ENCODE measurements at places on chromosomes 1 and 21.

DNA sequence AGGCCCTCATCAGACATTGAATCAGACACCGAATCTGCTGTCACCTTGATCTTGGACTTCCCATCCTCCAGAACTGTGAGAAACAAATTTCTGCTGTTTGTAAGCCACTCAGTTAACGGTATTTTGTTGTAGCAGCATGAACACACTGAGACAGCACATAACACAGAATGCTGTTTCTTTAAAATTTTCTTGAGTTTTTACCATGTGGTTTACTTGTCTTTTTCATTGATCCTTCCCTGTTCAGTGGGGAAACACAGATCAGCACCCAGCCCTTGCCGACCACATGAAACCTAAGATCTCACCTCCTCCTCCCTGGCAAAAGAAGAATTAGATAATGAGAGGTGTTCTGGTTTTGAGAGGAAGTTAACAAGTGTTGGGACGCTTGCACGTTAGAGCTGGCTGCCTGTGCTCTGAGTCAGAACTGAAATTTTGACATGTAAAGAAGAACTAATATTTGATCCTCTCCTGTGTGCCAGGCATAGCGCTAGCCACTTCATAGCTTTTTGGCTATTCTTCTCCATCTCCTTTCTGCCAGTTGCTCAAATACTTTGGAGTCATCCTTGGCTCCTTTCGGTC, 179.6 kb downstream of the DHRS3 start:
- peak; percentile 91 for DNase-seq

- no peak for DNase-seq
These were observed 76.4 kb upstream of the ETS2 start for GRCh38 chr21:38729291-38729690.

GRCh38 chr1:94125551-94126514, 4.9 kb upstream of the ABCA4 start:
- DNase-seq, result no peak

GRCh38 chr1:53819387-53819786, 18.7 kb downstream of the NDC1 start:
- no peak for DNase-seq

GRCh38 chr1:26555550-26555981, 26.0 kb downstream of the RPS6KA1 start:
- DNase-seq, result no peak

- DNase-seq, result no peak
These were observed 60.9 kb upstream of the C1orf105 start for GRCh38 chr1:172359491-172359999.

DNA sequence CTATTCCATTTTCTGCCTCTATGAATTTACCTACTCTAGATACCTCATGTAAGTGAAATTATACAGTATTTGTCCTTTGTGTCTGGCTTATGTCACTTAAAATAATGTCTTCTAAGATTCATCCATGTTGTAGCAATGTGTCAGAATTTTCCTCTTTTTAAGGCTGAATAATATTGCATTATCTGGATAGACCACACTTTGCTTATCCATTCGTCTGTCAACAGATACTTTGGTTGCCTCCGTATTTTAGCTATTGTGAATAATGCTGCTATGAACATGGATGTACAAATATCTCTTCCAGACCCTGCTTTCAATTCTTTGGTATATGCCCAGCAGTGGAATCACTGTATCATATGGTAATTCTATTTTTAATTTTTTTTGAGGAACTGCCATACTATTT, 10.1 kb upstream of the CCSAP start:
- no peak for DNase-seq

- no peak for DNase-seq
These were observed 581.0 kb downstream of the AJAP1 start for GRCh38 chr1:5235355-5235899.

DNA sequence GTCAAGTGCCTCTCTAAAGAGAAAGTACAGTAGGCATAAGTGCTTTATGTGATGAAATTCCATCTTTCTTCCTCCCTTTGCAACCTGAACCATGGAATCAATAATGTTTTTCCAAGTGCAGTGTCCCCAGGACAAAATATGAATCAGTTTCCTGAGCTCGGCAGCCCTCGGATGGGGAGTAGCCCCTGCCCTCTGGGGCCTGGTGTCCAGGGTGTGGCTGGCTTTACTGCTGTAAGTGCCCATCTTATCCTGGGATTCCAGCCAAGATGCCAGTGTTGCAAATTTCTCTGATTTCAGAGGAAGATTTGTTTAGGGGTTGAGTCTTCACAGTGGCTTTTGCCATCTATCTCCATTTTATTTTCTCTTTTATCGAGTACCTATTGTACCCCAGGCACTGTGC, 40.5 kb upstream of the SRP9 start:
- DNase-seq, result no peak

- DNase-seq, result no peak
These were observed 746.5 kb upstream of the CHRM3 start for GRCh38 chr1:238639861-238640260.

DNA sequence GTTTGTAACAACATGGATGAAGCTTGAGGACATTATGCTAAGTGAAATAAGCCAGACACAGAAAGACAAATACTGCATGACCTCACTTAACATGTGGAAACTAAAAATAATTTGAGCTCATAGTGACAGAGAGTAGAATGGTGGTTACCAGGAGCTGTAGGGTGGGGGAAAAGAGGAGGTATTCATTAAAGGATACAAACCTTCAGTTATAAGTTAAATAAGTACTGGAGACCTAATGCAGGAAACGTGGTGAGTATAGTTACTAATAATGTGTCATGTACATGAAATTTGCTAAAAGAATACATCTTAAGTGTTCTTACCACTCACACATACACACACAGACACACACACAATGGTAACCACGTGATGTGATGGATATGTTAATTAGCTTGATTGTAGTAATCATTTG, 86.7 kb downstream of the NGF start:
- DNase-seq, result no peak

DNA sequence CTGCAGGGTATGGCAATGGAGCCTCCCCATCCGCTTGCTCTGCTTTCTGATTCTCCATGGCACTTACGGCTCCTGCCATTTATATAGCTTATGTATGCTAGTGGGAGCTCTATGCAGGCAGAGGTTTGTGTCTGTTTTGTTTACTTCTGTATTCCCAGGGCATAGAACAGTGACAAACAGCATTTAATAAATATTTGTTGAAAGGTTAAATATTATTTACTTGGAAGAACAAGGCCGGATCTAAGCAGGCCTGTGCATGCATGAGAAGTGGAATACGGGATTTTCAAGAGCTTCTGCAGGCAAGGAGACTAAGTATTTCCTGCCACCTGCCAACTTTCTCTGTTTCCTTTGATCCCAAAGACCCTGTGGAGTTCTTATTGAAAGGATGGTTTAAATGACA, 90.7 kb downstream of the XCL2 start:
- no peak for DNase-seq

DNA sequence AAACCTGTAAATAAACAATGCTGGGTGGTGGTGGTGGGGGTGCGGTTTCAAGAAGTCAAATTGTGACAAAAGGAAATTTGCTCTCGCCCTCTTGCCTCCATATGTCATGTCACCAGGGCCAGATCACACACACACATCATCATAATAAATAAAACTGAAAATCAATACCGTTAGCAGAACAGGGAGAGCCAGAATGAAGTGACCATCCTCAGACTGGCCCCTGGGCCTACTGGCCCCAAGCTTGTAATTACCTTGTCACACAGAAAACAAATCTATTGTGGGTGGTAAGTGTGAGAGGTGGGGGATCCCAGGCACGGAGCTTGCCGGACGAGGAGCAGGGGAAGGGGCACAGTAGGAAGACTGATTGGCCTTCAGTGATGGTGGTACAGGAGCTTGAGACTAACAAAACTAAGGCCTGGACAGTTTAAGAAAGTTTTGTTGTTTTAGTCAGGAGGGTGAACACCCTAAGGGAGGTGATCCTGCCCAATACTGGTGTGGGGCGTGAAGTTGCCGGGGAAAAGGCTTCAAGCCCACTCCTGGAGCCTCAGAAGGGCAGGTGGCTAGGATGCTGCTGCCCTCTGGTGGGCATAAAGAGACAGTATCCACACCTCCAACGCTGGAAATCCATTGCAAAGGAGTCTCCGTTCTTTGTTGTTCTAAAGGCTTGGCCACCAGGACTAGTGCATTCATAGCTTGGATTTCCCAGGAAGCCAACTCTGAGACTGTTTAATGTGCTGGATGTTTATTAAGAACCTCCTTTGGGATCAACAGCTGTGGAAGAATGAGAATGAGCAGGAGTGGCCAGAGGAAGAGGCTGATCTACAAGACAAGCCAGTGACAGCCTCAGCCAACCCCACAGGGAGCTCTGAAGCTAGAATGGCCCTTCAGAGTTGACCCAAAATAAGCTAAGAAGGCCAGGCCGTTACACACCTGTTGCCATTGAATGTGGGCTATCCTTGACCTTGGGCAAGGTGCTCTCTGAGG, 8.1 kb upstream of the C1orf216 start:
- peak; percentile 39 for DNase-seq

- no peak for DNase-seq
These were observed 1.7 kb downstream of the PADI3 start for GRCh38 chr1:17250601-17251000.

- no peak for DNase-seq
These were observed 42.9 kb downstream of the HLX start for GRCh38 chr1:220921971-220922635.

DNA sequence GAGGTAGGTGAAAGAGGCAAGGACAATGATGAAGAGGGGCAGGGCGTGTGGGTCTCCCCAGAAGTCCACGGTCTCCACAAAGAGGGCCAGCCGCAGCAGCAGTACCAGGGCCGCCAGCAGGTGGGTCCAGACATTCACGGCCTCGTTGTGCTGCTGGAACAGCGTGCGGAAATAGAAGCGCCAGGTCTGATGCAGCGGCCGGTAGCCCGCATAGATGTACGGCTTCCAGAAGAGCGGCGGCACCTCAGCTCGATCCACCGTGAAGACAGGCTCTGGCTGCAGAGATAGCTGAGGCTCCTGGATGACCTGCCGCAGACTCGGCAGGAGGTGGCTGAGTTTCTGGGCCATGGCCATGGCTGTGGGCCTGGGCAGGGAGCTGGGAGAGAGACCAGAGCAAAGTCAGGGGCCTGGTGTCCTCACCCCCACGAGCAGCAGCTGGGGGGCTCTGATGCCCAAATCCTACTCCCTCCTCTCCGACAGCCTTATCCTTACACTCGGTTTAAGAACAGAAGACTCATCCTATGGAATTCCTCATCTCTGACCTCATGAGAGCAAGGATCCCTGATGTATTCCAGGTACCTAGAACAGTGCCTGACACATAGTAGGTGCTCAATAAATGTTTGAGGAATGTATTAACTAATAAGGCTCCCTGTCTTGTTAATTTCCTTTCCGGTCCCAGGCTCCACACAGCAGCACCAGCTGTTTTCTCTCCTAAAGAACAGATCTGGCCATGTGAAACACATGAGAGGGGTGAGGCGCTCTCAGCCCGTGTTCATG, 4.4 kb upstream of the AUNIP start:
- no peak for DNase-seq

DNA sequence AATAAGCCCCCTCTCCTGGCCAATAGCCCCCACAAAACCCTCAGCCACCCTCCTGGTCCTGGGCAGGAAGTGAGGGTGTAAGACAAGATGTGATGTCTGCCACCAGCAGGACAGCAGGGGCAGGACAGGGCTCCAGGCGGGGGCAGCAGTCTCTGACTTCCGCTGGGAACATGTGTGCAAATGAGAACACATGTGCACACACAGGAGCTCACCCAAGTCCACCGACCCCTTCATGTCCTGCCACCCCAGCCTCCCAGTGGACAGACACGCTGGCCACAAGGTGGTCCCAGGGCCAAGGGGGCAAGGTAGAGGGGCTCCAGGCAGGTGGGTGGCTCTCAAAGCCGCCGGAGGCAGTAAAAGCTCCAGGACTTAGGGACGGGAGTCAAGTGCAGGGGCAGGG, 60.1 kb downstream of the KCNAB2 start:
- no peak for DNase-seq

GRCh38 chr1:203686091-203686632, 59.5 kb downstream of the ATP2B4 start:
- no peak for DNase-seq

GRCh38 chr1:63833363-63834119, 59.7 kb downstream of the ROR1 start:
- DNase-seq, result no peak

DNA sequence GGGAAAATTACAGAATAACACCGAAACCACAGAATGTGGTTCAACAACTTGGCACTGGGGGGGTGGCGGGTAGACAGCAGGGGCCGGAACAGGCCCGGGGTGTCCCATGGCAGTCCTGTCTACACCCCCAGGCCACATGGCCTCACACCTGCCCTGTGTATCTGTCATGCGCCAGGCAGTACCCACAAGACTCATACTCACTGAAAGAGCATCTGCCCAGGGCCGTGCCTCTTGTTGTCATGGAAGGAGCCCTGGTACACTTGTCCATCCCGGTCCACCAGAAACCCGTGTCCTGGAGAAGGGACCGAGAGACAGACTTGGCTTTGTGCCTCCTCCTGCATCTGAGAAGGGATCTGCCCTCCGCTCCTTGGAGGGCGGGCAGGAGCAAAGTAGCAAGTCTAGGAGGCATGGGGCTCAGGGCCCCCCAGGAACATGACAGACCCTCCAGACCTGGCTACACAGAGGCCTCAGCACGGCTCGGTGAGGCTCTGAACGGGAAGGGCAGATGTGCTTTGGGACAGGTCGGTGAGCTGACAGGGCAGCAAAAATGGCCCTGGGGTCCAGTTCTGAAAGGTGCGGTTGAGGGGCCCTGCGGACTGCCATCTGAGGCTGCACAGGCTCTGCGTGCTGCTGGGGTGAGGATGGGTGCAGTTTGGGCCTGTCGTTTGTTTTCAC, 5.6 kb downstream of the MORN1 start:
- no peak for DNase-seq

DNA sequence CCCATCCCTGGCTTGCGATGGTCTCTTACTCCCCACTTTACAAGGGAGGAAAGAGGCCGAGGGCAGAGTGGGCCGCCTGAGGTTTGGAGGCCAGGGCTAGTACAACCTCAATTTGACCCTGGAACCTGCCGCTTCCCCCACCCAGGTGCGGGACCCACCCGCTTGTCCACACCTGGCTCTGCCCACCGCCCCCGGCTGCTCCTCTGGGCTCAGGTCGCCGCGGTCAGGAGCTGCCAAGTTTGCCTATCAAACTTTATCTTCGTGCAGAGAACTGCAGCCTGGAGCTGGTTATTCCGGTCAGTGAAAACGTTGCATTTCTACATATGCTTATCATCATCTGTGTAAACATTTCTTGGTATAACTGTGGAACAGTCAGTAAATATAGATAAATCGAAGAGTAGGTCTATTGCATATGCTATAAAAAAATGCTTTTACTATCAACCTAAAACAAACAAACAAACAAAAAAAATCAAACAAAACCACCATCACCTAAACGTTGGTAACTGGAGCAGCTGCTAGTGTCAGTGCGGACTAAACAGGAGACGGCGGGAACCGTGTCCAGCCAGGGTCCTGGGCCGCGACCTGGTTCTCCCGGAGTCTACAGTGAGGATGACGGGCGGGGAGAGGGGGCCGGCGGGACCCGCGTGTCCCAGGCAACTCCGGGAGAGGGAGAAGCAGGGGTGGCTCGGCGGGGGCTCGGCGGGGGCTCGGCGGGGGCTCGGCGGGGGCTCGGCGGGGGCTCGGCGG, 906 bp upstream of the ADARB1 start:
- DNase-seq, result no peak

GRCh38 chr1:116717318-116717717, 36.9 kb upstream of the CD2 start:
- DNase-seq, result no peak

- no peak for DNase-seq
These were observed 929 bp upstream of the FOXJ3 start for GRCh38 chr1:42335809-42336518.

- DNase-seq, result no peak
These were observed 8.1 kb downstream of the PSRC1 start for GRCh38 chr1:109274533-109275476.
